ENCODE measurements at places on chromosomes 3 and 15. TPM values are rescaled to one million over a fixed set of nuclear protein-coding genes. Genes with fewer than 3 reads are reported as not detected.

Gene CAMK2N2
- 0.16 TPM for total RNA-seq

Gene IL5RA
- not detected for total RNA-seq

Gene TTLL13
- 0.47 TPM for total RNA-seq

Gene ZMYND10
- 0.54 TPM for total RNA-seq

Gene PLA2G4B
- 10.6 TPM for total RNA-seq

Gene INSYN1
- 12.7 TPM for total RNA-seq

Gene PRICKLE2
- total RNA-seq = 43.2 TPM

Gene HYKK
- 5.6 TPM for total RNA-seq

DNA sequence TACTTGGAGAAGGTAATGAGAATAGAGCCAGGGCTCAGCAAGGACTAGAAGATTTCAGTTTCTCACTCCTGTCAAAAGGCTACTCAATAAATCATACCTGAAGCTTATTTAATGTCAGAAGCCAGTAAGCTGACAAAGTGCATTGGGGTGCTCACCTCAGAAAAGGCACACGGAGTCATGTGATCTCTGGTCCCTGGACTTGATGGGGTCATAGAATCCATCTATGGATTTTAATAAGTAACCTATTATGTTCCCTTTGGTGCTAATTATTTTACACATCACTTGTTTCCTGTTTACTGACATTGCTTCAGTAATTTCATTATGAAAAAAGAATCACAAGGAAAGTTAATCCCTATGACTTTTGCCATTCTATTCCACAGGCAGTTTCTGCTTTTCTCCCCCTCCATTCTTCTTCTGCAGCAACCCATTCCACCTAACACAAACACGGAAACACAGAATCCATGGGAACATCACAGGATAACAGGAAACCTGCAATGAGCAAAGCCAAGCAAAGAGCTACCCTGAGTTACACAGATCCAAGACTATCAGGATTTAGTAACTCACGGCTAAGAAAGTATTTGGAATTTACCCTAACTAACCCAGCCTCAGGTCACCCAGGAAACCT lies 159.6 kb downstream of the MEIS2 start:
- no peak for DNase-seq
- H3K4me1 ChIP-seq = peaks cover 55% of the 10 kb centered on the region
- no peak overlapping the region for H3K4me3 ChIP-seq

DNA sequence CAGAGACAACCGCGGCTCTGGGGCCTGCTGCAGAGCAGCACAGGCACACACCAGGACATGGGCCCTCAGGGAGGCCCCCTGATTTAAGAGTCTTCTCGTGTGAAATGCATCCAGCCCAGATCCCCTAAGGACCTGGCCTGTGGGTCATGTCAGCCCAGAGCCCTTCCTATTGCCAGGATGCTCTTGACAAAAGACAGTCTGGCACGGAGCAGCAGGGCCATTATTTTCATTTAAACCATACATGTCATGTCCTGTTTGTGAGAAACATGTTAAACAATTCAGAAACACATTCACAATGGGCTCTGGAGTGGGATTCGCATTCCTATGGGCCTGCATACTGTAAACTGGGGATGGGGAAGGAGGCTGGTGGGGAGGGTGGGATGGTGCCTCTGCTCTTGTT lies 367.4 kb upstream of the WNT5A start:
- peak overlapping the region; percentile 62 for H3K27ac ChIP-seq
- H3K27me3 ChIP-seq = no peaks in the 10 kb centered on the region
- DNase-seq = no peak
- H3K36me3 ChIP-seq = no peaks in the 10 kb centered on the region

- no peaks in the 10 kb centered on the region for H3K36me3 ChIP-seq
- peaks cover 38% of the 10 kb centered on the region for H3K4me1 ChIP-seq
- no peak overlapping the region for H3K27ac ChIP-seq
These were observed 24.8 kb downstream of the GRAMD2A start for GRCh38 chr15:72172796-72173195.

DNA sequence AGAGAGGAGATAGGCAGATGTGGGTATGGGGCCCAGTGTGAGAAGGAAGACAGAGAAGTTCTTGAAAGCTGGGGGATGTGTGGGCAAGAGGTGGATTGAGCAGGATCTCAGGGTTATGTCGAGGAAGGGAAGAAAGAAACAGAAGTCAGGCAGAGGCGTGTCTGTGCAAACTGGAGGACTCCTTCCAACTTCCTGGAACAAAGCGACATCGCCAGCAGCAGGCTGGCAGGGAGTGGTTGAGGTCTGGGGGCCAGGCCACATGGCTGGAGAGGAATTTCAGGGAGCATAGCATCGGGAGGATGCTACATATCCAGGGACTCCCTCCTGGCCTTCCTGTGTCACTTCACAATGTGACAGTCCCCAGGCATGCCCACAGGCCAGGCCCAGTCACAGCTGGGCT lies 42.9 kb upstream of the MYZAP start:
- H3K36me3 ChIP-seq = peaks cover 23% of the 10 kb centered on the region
- H3K4me3 ChIP-seq = no peak overlapping the region
- DNase-seq = no peak
- no peaks in the 10 kb centered on the region for H3K27me3 ChIP-seq

DNA sequence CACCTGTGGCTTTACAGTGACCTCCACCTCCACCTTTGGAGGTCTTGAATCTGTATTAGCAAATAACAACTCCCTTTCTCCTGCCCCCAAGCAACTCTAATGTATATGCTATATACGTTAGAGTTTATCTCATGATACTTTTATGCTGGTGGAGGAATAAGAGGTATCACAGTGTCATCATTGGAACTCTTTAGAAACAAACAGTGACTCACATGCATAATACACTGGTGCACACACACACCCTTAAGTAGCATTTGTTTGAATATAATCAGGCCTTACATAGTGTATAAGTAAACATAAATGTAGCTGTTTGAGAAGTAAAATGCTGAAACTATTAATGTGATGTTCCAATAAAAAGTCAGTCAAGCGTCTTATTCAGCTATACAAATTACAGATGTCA lies 280.2 kb upstream of the C2CD4B start:
- H3K36me3 ChIP-seq = no peaks in the 10 kb centered on the region
- H3K27ac ChIP-seq = no peak overlapping the region
- peaks cover 9% of the 10 kb centered on the region for H3K4me1 ChIP-seq
- DNase-seq = no peak
- H3K27me3 ChIP-seq = no peaks in the 10 kb centered on the region

DNA sequence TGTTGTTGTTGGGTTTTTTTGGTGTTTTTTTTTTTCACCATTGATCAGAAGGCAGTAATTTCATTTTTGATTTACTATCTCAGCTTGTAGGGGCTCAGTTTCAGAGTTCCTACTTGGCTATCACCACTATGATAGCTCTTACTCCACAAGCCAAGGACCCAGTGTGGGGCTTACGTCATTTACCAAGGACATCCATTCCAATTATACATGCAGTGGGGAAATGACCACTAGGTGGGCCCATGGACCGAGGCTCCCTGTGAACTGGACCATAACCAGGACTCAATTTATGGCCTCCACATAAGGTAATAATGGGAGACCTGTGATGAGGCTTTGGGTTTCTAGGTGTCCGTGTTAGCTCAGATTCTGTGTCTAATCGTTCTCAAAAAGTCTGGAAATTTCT lies 67.5 kb upstream of the CACNA1D start:
- no peak overlapping the region for H3K4me3 ChIP-seq
- H3K36me3 ChIP-seq = no peaks in the 10 kb centered on the region
- H3K27me3 ChIP-seq = peaks cover 31% of the 10 kb centered on the region
- H3K27ac ChIP-seq = no peak overlapping the region
- H3K4me1 ChIP-seq = no peaks in the 10 kb centered on the region
- DNase-seq = no peak

DNA sequence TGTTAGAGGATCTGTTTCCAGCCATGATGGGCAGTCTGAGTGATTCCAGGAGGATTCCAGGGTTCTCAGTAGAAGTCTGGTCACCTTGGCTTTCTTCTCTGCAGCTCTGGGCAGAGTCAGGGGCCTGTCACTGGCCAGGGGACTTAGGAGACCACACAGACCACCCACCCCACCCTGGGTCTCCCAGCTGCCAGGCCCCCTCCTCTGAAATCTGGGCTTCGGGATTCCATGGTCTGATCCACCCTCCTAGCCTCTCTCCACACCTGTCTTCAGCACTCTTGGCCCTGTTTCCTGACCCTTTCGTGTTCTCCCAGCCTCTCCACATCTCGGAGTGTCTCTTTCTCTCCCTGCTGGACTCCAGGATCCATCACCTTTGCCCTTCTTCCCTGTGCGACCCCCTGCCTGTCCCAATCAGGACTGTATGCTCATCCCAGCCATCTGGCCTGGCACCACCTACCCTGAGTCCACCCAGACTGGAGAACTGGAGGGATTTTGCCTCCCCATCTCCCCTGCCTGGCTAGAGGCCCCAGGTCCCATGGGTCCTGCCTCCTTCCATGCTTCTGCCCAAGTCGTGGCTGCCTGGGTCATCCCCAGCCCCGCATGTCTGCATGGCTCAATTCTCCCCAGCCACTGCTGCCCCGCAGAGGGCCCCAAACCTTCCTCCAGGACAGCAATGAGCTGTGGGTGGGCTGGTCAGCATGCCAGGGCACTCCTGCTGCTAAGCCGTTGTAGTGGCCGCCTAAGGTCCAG lies 34.3 kb downstream of the GOLGA6L10 start:
- peaks cover 9% of the 10 kb centered on the region for H3K27me3 ChIP-seq
- DNase-seq = no peak
- H3K27ac ChIP-seq = no peak overlapping the region
- H3K4me3 ChIP-seq = no peak overlapping the region
- no peaks in the 10 kb centered on the region for H3K36me3 ChIP-seq

DNA sequence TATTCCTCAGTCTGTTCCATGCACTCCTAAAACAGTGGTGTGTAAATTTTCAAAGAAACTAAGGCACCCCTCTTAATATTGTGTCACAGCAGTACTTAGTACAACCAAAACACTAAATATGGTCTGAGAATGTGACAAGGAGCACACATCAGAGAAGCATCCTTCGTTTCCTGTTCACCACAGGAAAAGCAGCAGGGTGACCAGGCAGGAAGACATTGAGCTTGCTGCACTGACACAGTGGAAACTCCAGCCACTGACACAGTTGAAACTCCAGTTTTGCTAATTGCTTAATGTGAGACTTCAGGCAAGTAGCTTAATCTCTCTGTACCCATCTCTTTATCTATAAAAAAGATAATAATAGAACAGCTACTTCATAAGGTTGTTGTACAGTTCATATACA lies 353.0 kb upstream of the RORA start:
- H3K36me3 ChIP-seq = no peaks in the 10 kb centered on the region
- H3K4me1 ChIP-seq = no peaks in the 10 kb centered on the region
- H3K27me3 ChIP-seq = no peaks in the 10 kb centered on the region
- H3K27ac ChIP-seq = no peak overlapping the region
- DNase-seq = no peak
- no peak overlapping the region for H3K4me3 ChIP-seq

DNA sequence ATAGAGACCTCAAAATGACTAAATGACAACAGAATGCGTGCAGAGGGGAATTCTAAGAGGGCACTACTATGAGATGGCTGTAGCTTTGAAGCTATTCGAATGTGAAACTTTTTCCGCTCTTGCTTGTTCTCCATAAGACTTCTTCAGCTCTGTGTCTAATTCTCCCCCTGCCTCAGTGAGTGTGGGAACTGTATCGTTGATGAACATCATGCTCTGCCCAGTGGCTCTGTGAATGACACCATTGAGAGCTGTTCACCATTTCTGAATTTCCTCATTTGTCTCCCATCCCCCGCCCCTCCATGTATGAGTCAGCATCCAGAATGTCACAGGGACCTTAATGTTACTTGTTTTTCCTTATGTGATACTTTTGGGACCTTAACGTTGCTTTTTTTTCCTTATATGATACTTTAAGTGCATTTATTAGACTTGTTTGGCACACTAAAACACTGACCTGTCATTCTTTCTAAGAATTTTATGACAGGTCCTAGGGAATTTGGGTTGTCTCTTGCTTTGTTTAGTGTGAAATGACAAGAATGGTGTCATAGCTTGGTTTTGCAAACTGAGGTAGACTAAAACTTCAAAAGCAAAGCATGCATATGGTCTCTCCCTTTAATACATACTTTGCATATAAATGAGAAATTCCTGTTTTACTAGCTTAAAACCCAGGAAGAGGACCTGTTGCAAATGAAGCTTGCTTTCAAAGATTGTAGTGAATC lies 99.6 kb downstream of the FNDC3B start:
- no peak for DNase-seq
- H3K36me3 ChIP-seq = peaks cover 7% of the 10 kb centered on the region
- no peak overlapping the region for H3K4me3 ChIP-seq
- H3K4me1 ChIP-seq = peaks cover 69% of the 10 kb centered on the region
- peak overlapping the region; percentile 98 for H3K27ac ChIP-seq
- H3K27me3 ChIP-seq = no peaks in the 10 kb centered on the region

DNA sequence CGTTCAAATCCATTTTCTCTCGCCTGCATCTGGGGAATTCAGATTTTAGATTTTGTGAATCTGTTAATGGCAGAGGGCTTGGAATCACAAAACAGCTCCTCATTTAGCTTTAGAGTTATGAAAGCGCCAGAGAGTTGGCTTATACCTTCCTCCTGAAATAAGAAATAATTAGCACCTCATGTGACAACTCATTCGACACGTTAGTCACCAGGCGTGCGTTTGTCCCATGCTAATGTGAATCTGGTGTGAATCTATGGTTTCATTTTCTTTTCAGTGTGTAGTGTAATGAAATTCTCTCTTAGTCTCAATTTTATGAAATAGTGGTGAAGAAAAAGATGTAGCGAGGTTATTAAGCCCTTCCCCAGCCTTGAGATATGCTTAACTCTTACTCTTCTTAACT lies 89.4 kb downstream of the EDEM1 start:
- H3K27ac ChIP-seq = no peak overlapping the region
- H3K4me1 ChIP-seq = no peaks in the 10 kb centered on the region
- H3K4me3 ChIP-seq = no peak overlapping the region
- no peaks in the 10 kb centered on the region for H3K27me3 ChIP-seq

GRCh38 chr3:132399054-132399929 lies 18.0 kb upstream of the DNAJC13 start:
- peaks cover 5% of the 10 kb centered on the region for H3K27me3 ChIP-seq
- no peak for DNase-seq
- H3K4me3 ChIP-seq = no peak overlapping the region
- H3K4me1 ChIP-seq = peaks cover 7% of the 10 kb centered on the region
- H3K36me3 ChIP-seq = no peaks in the 10 kb centered on the region

GRCh38 chr3:146277953-146278631 lies 27.2 kb upstream of the PLSCR4 start:
- no peak for DNase-seq
- no peak overlapping the region for H3K4me3 ChIP-seq
- no peak overlapping the region for H3K27ac ChIP-seq
- H3K27me3 ChIP-seq = no peaks in the 10 kb centered on the region
- no peaks in the 10 kb centered on the region for H3K36me3 ChIP-seq

- no peak for DNase-seq
- H3K4me1 ChIP-seq = peaks cover 26% of the 10 kb centered on the region
- H3K27ac ChIP-seq = no peak overlapping the region
- H3K4me3 ChIP-seq = no peak overlapping the region
- H3K36me3 ChIP-seq = peaks cover under 1% of the 10 kb centered on the region
These were observed 128.7 kb upstream of the TLE3 start for GRCh38 chr15:70226337-70226980.
